ENCODE measurements at places on chromosomes 13 and 19.

- DNase-seq = no peak
- peaks cover 84% of the 10 kb centered on the region for H3K4me1 ChIP-seq
- no peaks in the 10 kb centered on the region for H3K27me3 ChIP-seq
- no peaks in the 10 kb centered on the region for H3K36me3 ChIP-seq
- peak overlapping the region; percentile 79 for H3K4me3 ChIP-seq
- H3K27ac ChIP-seq = peak overlapping the region; percentile 97
Measured at GRCh38 chr19:16358456-16358855, 33.8 kb downstream of the KLF2 start.

DNA sequence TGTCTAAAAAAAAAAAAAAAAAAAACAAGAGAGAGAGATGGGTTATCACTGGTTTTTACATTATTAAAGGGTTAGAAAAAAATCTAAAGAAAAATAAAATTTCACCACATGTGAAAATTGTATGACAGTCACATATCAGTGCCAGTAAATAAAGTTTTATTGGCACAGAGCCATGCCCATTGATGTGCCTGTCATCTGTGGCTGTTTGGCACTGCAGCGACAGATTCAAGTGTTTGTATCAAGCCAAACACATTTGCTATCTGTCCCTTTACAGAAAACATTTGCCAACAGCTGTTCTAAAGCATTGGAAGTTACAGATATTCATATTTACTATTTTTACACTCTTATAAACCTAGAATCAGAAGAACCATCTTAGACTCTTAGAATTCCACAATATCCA lies 16.3 kb downstream of the FCHO1 start:
- H3K36me3 ChIP-seq = peaks cover 8% of the 10 kb centered on the region
- no peak overlapping the region for H3K27ac ChIP-seq
- H3K4me3 ChIP-seq = no peak overlapping the region
- no peaks in the 10 kb centered on the region for H3K27me3 ChIP-seq

- no peaks in the 10 kb centered on the region for H3K27me3 ChIP-seq
- no peaks in the 10 kb centered on the region for H3K4me1 ChIP-seq
- DNase-seq = no peak
- no peak overlapping the region for H3K27ac ChIP-seq
- no peaks in the 10 kb centered on the region for H3K36me3 ChIP-seq
- H3K4me3 ChIP-seq = no peak overlapping the region
Measured at GRCh38 chr13:64936879-64937278, 2293.3 kb downstream of the PCDH9 start.

GRCh38 chr13:77740931-77741596 lies 43.6 kb downstream of the SLAIN1 start:
- H3K4me3 ChIP-seq = no peak overlapping the region
- H3K4me1 ChIP-seq = no peaks in the 10 kb centered on the region
- no peak overlapping the region for H3K27ac ChIP-seq
- no peak for DNase-seq
- no peaks in the 10 kb centered on the region for H3K27me3 ChIP-seq
- no peaks in the 10 kb centered on the region for H3K36me3 ChIP-seq

GRCh38 chr19:10339380-10339960 lies at the start of gene ICAM3:
ICAM3 (minus strand) TSS chr19:10339624; CDS start chr19:10339614, 10 bp downstream.
- H3K36me3 ChIP-seq = no peaks in the 10 kb centered on the region
- H3K4me3 ChIP-seq = peak within 1 kb of the TSS; percentile 98
- no peaks in the 10 kb centered on the region for H3K27me3 ChIP-seq
- peak within 1 kb of the TSS; percentile 92 for H3K27ac ChIP-seq

DNA sequence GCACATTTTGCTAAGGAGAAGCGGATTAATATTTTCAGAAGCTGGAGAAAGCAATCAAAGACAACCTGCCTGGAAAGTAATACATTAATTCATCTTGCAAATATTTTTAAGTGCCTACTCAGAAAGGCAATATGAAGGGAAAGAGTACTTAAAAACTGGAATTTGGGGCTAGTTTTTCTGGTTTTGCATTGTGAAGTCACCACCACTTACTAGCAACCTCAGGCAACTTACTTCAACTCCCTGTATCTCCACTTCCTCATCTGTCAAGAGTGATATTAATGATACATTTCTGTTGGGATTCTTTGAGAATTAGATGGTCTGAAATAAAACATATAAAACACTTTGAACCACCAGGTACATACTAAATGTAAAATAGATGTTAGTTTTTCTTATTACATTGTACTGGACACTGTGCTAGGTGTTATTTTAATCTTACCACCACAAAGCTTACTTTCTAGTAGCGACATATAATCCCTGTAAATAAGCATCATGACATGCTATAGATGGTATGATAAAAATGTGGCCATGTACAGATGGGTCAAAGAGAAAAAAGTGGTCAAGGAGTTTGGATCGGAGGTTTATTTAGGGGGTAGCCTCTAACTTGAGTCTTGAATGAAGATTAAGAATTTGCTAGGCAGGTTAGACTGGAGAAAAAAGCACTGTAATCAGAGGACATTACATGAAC lies 101.2 kb downstream of the SPRY2 start:
- no peak overlapping the region for H3K27ac ChIP-seq
- no peak overlapping the region for H3K4me3 ChIP-seq
- peaks cover 5% of the 10 kb centered on the region for H3K4me1 ChIP-seq
- DNase-seq = no peak
- H3K36me3 ChIP-seq = no peaks in the 10 kb centered on the region

- DNase-seq = no peak
- peaks cover 55% of the 10 kb centered on the region for H3K4me1 ChIP-seq
- no peak overlapping the region for H3K27ac ChIP-seq
- peaks cover 20% of the 10 kb centered on the region for H3K36me3 ChIP-seq
Measured at GRCh38 chr13:73972545-73972944, 161.7 kb downstream of the KLF12 start.

DNA sequence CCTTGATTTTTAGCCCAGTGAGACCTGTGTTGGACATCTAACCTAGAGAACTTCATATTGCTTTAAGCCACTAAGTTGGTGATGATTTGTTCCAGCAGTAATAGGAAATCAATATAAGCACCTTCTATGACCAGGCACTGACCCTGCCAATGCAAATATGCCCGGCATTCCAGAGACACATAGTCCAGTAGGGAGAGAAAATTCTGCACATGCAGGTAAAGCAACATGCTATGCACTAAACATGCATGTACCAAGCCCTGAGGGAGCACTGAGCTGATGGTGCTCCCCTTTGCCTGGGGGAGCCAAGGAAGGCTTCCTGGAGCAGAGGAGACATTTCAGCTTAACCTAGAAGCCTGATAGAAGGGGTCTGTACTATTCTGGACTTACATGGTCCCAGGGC lies 40.4 kb upstream of the C13orf42 start:
- peaks cover 20% of the 10 kb centered on the region for H3K27me3 ChIP-seq
- H3K36me3 ChIP-seq = no peaks in the 10 kb centered on the region
- no peak for DNase-seq
- no peaks in the 10 kb centered on the region for H3K4me1 ChIP-seq
- H3K27ac ChIP-seq = no peak overlapping the region

DNA sequence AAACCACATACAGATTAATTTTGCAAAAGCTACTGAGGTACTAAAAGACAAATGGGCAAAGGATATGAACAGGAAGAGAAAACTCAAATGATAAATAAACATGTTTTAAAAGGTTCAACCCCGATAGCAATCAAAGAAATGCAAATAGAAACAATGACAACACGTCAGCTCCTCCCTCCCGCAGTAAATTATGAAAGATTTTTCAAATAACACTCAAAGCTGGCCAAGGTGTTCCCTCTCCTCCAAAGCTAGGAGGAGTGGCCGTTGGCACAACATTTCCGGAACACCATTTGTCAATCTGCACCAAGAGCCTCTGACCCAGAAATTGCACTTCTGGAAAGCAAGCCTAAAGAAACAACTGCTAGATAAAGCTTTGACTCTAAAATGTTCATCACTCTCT lies 28.3 kb downstream of the INSR start:
- no peak for DNase-seq
- H3K27me3 ChIP-seq = no peaks in the 10 kb centered on the region
- no peaks in the 10 kb centered on the region for H3K4me1 ChIP-seq
- peaks cover 7% of the 10 kb centered on the region for H3K36me3 ChIP-seq

GRCh38 chr13:41407380-41407779 lies 50.0 kb upstream of the RGCC start:
- no peaks in the 10 kb centered on the region for H3K36me3 ChIP-seq
- peaks cover 3% of the 10 kb centered on the region for H3K27me3 ChIP-seq
- DNase-seq = no peak
- H3K27ac ChIP-seq = no peak overlapping the region
- no peak overlapping the region for H3K4me3 ChIP-seq
- no peaks in the 10 kb centered on the region for H3K4me1 ChIP-seq

GRCh38 chr13:19957320-19958154 lies 990 bp upstream of the ZMYM2 start:
- H3K4me1 ChIP-seq = peaks cover 26% of the 10 kb centered on the region
- peak overlapping the region; percentile 93 for H3K27ac ChIP-seq
- H3K27me3 ChIP-seq = no peaks in the 10 kb centered on the region
- H3K4me3 ChIP-seq = peak overlapping the region; percentile 93

- peaks cover 39% of the 10 kb centered on the region for H3K4me1 ChIP-seq
- H3K27ac ChIP-seq = peak overlapping the region; percentile 29
- DNase-seq = peak; percentile 72
- H3K27me3 ChIP-seq = no peaks in the 10 kb centered on the region
Measured at GRCh38 chr13:110644892-110645521, 29.7 kb downstream of the NAXD start.

- peaks cover 16% of the 10 kb centered on the region for H3K36me3 ChIP-seq
- H3K4me1 ChIP-seq = peaks cover 13% of the 10 kb centered on the region
- peaks cover 34% of the 10 kb centered on the region for H3K27me3 ChIP-seq
Measured at GRCh38 chr19:38388349-38389100, at the start of gene SPRED3. SPRED3 (plus strand) TSS chr19:38388697; CDS start chr19:38390303, 1,606 bp downstream.

GRCh38 chr19:37979547-37980082 lies 72.6 kb downstream of the SIPA1L3 start:
- peak overlapping the region; percentile 84 for H3K4me3 ChIP-seq
- no peaks in the 10 kb centered on the region for H3K27me3 ChIP-seq
- peak overlapping the region; percentile 96 for H3K27ac ChIP-seq
- peaks cover 87% of the 10 kb centered on the region for H3K4me1 ChIP-seq
- peaks cover 9% of the 10 kb centered on the region for H3K36me3 ChIP-seq

DNA sequence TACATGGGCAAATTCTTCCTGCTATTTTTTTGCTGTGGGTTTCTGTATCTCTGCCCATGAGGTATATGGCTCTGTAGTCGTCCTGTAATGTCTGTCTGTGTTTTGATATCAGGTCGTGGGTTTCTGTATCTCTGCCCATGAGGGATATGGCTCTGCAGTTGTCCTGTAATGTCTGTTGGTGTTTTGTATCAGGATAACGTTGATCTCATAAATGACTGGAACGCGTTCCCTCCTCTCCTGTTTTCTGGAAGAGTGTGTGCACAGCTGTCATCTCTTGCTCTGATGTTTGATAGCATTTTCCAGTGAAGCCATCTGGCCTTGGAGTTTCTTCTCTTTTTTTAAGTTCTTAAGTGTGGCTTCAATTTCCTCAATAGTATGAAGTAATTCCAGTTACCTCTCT lies 57.2 kb downstream of the SOX1 start:
- no peaks in the 10 kb centered on the region for H3K4me1 ChIP-seq
- no peak overlapping the region for H3K4me3 ChIP-seq
- no peaks in the 10 kb centered on the region for H3K36me3 ChIP-seq
- H3K27ac ChIP-seq = no peak overlapping the region
- no peak for DNase-seq

- no peak overlapping the region for H3K4me3 ChIP-seq
- peak overlapping the region; percentile 93 for H3K27ac ChIP-seq
- peaks cover 70% of the 10 kb centered on the region for H3K4me1 ChIP-seq
- peaks cover 6% of the 10 kb centered on the region for H3K36me3 ChIP-seq
- H3K27me3 ChIP-seq = no peaks in the 10 kb centered on the region
Measured at GRCh38 chr19:34308381-34309367, 54.3 kb downstream of the GARRE1 start.

- H3K4me1 ChIP-seq = no peaks in the 10 kb centered on the region
- H3K4me3 ChIP-seq = no peak overlapping the region
- no peak for DNase-seq
Measured at GRCh38 chr19:54073829-54074228, 7.3 kb downstream of the TARM1 start.

- H3K4me3 ChIP-seq = peak overlapping the region; percentile 78
- H3K27ac ChIP-seq = no peak overlapping the region
- DNase-seq = no peak
- peaks cover 7% of the 10 kb centered on the region for H3K36me3 ChIP-seq
- peaks cover 55% of the 10 kb centered on the region for H3K27me3 ChIP-seq
Measured at GRCh38 chr19:10518444-10519361, 1.5 kb upstream of the S1PR5 start.

DNA sequence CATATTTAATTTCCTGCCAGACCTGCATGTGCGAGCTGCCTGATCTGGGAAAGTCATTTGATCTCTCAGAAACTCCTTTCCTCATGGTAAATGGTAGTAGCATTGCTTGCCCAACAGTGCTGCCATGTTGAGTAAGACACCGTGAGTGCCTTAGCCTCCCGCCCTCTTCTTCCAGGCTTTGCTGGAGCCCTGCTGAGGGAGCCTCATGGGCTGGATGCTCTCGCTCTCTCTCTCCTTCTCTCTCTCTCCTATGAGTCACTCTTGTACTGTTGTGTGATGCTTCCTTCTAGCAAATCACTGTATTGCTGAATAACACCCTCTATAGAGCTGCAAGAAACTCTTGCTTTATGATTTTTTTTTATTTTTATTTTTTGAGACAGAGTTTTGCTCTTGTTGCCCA lies 365.5 kb downstream of the UQCRFS1 start:
- H3K4me1 ChIP-seq = no peaks in the 10 kb centered on the region
- no peaks in the 10 kb centered on the region for H3K36me3 ChIP-seq
- H3K4me3 ChIP-seq = no peak overlapping the region
- no peak overlapping the region for H3K27ac ChIP-seq
- H3K27me3 ChIP-seq = no peaks in the 10 kb centered on the region
- DNase-seq = no peak

DNA sequence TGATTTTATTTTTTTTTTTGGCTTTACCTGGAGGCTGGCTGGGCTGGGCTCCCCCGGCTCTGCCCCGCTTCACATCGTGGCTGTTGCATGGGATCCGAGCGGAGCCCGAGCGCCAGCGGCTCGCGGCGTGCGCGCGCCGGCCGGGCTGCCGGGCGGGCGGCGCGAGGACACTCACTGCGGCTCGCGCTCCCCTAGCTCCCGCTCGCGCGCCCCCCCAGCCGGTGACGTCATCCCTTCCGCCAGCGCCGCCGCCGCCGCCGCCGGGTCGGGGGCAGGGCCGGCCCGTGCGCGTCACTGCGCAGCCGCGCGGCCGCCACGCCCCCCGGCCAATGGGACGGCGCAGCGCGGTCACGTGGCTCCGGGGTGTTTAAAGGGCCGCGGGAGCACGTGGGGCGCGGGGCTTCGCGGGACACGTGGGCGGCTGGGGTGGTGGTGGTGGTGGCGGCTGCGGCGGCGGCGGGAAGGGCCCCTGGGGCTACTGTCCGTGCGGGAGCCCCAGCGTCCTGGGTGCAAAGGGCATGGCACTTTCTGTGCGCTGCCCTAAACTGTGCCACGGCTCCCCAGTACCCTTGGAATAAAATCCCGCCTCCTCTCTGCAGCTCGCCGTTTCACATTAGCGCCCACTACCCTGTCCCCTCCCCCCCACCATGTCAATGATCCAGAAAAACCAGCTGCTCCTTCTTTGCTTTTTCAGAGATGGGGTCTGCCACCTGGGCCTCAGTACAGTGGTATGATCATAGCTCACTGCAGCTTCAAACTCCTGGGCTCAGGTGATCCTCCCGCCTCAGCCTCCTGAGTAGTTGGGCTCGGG lies at the start of gene PTPRS:
Gene PTPRS (minus strand): TSS at position 176 of the 811 bp plus-strand sequence. CDS start 54,672 bp downstream, outside the sequence.
- H3K36me3 ChIP-seq = no peaks in the 10 kb centered on the region
- peak; percentile 57 for DNase-seq
- peak within 1 kb of the TSS; percentile 85 for H3K27ac ChIP-seq
- H3K4me1 ChIP-seq = peaks cover 14% of the 10 kb centered on the region
- H3K4me3 ChIP-seq = peak within 1 kb of the TSS; percentile 68

GRCh38 chr13:109154546-109154945 lies 525.1 kb downstream of the MYO16 start:
- H3K4me1 ChIP-seq = no peaks in the 10 kb centered on the region
- peaks cover 33% of the 10 kb centered on the region for H3K27me3 ChIP-seq
- H3K27ac ChIP-seq = no peak overlapping the region
- H3K36me3 ChIP-seq = no peaks in the 10 kb centered on the region

All from naive B cell (primary cell).